ENCODE measurements at places on chromosomes 3 and 15.

- H3K27me3 ChIP-seq: peaks cover 11% of the 10 kb centered on the region
- no peak for DNase-seq
- H3K4me3 ChIP-seq: no peak overlapping the region
- no peaks in the 10 kb centered on the region for H3K4me1 ChIP-seq
- no peaks in the 10 kb centered on the region for H3K36me3 ChIP-seq
- no peak overlapping the region for H3K27ac ChIP-seq
These were observed 104.2 kb downstream of the P2RY1 start for GRCh38 chr3:152938974-152939636.

- H3K4me3 ChIP-seq: no peak overlapping the region
- no peak for DNase-seq
- no peaks in the 10 kb centered on the region for H3K4me1 ChIP-seq
- no peak overlapping the region for H3K27ac ChIP-seq
- no peaks in the 10 kb centered on the region for H3K27me3 ChIP-seq
These were observed 55.2 kb downstream of the OSTN start for GRCh38 chr3:191254098-191254873.

DNA sequence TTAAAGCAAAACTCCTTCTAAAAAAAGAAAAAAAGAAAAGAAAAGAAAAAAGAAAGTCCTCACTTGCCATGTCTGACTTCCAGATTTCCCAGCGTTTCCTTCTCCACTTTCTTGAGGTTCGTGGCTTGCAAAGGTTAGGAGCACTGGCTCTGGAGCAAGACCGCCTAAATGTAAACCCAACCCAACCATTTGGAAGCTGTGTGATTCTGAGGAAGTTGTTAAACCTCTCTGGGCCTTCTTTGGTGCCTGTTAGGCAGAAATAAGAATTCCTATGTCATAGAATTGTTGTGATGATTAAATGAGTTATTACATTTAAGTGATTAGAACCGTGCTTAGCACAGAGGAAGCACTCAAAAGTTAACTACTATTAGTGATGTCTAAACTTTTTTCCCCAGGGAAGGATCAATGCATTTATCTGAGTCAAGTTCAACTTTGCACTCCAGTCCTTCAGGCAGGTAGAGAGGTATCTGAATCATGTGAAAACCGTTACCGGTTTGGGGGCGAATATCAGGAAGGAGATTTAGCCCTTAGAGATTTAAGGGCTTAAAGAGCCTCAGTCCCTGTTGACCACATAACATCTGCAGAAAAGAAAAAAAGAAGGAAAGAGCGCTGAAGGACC lies 78.3 kb upstream of the HES1 start:
- H3K36me3 ChIP-seq: no peaks in the 10 kb centered on the region
- peaks cover 43% of the 10 kb centered on the region for H3K27me3 ChIP-seq
- peaks cover 3% of the 10 kb centered on the region for H3K4me1 ChIP-seq
- no peak for DNase-seq
- peak overlapping the region; percentile 39 for H3K4me3 ChIP-seq
- no peak overlapping the region for H3K27ac ChIP-seq

- H3K4me3 ChIP-seq: no peak overlapping the region
- DNase-seq: no peak
- peaks cover 2% of the 10 kb centered on the region for H3K36me3 ChIP-seq
These were observed 27.1 kb downstream of the CCNB2 start for GRCh38 chr15:59131969-59132562.

DNA sequence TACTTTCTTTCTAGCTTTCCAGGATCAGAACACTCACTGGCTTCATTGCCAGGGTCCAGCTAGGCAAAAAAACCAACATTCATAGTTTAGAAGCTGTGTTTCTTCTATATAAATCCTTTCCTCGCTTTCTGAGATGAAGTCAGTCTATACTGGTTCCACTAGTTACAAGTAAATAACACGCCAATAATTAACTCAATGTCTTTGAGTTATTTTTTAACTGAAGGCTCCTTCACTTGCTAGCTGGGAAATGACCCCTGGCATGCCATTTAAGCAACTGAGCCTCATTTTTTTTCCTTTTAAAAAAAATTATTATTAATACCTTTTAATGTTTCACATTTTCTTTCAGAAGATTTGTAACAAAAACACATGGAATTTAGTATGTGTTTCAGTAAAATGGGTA lies 2.1 kb upstream of the CCDC174 start:
- H3K27me3 ChIP-seq: no peaks in the 10 kb centered on the region
- DNase-seq: no peak
- no peak overlapping the region for H3K4me3 ChIP-seq
- no peak overlapping the region for H3K27ac ChIP-seq

DNA sequence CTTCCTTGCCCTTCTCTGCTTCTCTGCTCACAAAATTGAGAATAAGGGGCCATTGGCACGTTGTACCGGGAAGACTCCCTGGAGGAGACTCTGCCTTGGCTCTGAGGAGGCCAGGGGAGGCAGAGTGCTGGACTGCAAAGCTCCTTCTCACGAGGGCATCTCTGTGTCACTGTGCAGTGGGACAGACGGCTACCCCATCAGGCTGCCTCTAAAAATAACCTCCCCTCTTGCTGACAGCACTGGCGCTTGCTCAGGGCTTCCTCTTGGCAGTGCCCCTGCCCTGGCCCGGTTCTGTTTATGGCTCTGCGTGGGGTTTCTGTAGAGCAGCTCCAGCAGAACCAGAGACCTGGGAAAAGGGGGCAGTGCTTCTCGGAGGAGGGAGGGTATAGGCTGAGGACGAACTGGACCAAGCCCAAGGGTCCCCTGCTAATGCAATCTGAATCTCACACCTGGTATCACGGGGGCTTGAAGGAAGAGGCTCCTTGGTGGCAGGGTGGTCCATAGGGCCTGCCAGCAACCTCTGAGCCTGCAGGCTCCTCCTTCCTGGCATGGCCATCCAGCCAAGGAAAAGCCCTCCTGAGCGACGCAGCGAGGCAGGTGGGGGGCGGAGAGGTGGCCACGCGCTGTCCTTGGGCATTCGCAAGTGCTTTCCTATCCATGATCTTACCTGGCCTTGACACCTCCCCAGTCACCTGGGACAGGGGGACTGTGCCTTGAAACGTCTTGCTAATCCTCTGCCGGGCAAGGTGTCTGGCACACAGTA lies 63.3 kb upstream of the TLE3 start:
- no peak overlapping the region for H3K4me3 ChIP-seq
- no peaks in the 10 kb centered on the region for H3K4me1 ChIP-seq
- peaks cover 53% of the 10 kb centered on the region for H3K27me3 ChIP-seq
- H3K36me3 ChIP-seq: no peaks in the 10 kb centered on the region
- H3K27ac ChIP-seq: no peak overlapping the region

- no peak for DNase-seq
- peaks cover 38% of the 10 kb centered on the region for H3K27me3 ChIP-seq
- peaks cover 12% of the 10 kb centered on the region for H3K4me1 ChIP-seq
- peaks cover 6% of the 10 kb centered on the region for H3K36me3 ChIP-seq
These were observed 45.3 kb upstream of the MAGEF1 start for GRCh38 chr3:184757022-184757651.

- no peaks in the 10 kb centered on the region for H3K4me1 ChIP-seq
- H3K27ac ChIP-seq: no peak overlapping the region
- no peak overlapping the region for H3K4me3 ChIP-seq
- DNase-seq: no peak
- H3K36me3 ChIP-seq: no peaks in the 10 kb centered on the region
These were observed 411.6 kb downstream of the GBE1 start for GRCh38 chr3:81349816-81350340.

GRCh38 chr3:10437995-10438901 lies 67.1 kb downstream of the ATP2B2 start:
- no peaks in the 10 kb centered on the region for H3K36me3 ChIP-seq
- no peaks in the 10 kb centered on the region for H3K27me3 ChIP-seq
- peaks cover 24% of the 10 kb centered on the region for H3K4me1 ChIP-seq
- no peak overlapping the region for H3K4me3 ChIP-seq
- no peak for DNase-seq
